ENCODE measurements at places on chromosomes 1 and 21.
A peak's percentile ranks its signal among the peaks of the same experiment; 100 is the strongest.

- DNase-seq = no peak
Measured at GRCh38 chr21:36691555-36692041, 7.3 kb upstream of the SIM2 start.

GRCh38 chr1:223199094-223199647 lies 56.1 kb upstream of the TLR5 start:
- DNase-seq = no peak

DNA sequence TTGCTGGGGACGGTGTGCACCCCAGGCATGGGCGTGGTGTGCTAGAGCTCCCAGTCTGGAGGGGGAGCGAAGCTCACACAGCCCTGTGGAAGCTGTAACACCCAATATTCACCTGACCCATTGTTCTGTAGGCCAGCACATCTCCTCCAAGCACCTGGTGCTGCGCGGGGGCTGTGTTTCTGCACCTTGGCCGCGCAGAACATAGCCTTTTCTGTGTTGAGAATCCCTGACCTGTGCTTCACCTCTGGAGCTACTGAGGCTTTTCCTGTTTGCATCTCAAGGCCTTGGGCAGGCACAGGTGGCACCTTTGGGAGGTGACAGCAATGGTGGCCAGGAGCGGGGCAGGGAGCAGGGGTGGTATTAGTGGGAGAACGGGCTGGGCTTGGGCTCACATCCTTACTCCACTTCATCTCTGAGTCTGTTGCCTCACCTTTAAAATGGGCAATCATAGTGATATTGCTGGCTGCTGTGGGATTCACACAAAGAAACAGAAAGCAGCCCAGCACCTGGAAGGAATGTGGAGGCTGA lies 343.9 kb upstream of the AJAP1 start:
- no peak for DNase-seq

- DNase-seq = no peak
Measured at GRCh38 chr1:224884361-224884801, 45.1 kb upstream of the DNAH14 start.

DNA sequence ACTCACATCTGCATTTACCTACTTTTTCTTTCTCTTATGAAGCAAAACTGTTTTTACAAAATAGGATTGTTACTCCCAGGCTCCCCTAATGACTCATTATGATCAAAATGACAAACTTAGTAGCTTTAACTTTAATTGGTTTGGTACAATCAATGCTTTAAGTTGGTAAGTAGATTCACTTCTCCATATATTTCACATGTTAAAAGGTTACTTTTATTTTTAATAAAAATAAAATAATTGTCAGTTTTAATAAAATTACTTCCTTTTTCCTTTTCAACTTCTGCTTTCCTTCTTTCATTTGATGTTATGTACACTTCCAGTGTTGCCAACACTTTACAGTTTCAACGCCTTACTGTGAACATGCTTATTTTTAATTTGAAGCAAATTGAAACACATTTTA lies 477.6 kb downstream of the SETD4 start:
- DNase-seq = no peak

GRCh38 chr1:97870589-97870988 lies 50.2 kb downstream of the DPYD start:
- no peak for DNase-seq

- no peak for DNase-seq
Measured at GRCh38 chr1:101520302-101520701, 283.5 kb downstream of the S1PR1 start.

DNA sequence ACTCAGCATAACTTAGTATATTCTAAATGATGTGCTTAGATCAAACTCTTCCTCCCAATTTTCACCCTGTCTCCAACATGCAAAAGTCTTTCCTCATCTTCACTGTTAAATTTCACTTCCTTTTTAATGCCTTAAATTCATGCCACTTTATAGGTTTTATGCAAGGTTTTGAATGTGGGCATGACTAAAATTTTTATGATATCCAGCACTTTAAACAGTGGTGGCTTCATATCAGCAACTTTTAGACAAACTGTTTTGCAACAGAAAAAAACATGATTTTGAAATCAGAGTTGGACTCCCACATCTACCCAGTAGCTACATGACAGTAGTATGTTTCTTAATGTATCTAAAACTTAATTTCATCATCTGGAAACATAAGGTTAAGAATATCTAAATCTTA lies 84.7 kb upstream of the ZP4 start:
- DNase-seq = no peak

DNA sequence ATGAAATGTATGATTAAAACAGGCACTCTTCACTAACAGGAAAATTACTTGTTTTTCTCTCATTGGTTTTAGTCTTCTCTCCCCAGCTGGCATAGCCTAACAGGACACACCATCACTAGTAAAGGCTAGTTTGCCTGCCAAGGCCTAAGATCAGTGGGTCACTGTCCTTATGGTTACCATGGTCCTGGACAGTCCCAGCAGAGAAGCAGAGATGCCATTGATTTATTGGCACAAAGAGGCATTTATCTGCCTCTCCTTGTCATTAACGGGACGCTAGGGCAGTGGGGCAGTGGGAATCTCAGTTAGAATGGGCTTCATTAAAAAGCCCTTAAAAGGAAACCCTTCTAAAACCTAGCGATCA lies 13.9 kb downstream of the CD247 start:
- no peak for DNase-seq

DNA sequence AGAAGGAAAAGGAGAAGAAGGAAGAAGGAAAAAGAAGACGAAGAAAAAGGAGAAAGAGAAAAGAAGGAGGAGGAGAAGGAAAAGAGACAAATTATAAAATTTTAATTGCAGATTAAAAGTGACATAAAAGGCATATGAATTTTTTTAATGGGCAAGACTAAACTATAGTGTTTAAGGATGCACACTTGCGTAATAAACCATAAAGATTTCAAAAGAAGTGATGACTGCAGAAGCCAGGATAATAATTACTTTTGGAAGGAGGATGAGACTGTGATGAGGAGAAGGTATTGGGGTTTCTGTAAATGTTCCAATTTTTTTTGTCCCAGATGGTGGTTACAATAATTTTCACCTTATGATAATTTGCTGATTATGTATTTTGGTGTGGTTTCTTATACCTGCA lies 243.1 kb upstream of the PKN2 start:
- DNase-seq = no peak

GRCh38 chr1:7045897-7046296 lies 260.6 kb downstream of the CAMTA1 start:
- DNase-seq = no peak

DNA sequence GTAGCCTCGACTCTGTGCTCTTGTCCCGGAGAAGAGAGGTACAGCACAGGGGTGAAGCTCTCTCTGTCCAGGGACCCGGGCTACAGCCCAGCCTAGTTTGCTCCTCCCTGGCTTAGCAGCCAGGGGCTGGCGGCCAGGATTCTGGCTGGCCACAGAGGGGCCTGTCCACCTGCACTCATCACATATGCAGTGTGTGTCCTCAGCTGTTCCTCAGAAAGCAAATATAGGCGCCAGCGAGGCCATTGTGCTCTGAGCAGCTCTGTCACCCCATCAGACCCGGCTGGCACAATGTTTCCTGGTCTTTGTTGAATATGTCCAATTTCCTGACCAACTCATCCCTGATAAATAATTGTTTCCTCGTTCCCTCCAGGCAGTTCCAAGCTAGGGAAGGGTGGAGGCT lies 28.5 kb downstream of the KCND3 start:
- DNase-seq = no peak

DNA sequence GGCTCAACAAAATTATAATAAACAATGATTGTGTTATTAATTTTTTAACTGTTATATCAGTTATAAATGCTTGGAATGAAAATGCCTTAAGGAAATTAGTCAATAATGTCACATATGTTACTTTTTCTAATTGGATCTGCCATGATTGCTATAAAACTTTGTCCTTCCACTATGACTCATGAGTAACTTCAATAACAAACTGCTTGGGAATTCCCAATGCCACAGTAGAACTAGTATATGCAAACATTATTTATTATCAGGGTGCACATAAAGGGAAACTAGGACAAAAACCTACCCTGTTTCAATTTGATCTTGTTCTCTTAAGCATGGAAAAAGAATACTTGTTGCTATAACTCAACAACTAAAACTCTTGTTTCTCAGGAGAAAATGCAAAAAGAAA lies 59.1 kb upstream of the PDC start:
- DNase-seq = no peak

DNA sequence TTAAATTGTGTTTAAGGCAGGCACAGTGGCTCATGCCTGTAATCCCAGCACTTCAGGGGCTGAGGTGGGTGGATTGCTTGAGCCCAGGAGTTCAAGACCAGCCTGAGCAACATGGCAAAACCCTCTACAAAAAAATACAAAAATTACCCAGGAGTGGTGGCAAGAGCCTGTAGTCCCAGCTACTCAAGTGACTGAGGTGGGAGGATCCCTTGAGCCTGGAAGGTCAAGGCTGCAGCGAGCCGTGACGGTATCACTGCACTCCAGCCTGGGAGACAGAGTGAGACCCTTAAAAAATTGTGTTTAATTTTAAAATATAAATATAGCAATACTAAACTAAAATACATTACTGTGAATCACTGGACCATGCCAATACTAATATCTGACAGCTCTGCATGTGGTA lies 42.8 kb downstream of the SORT1 start:
- no peak for DNase-seq

GRCh38 chr1:159561497-159561896 lies 25.7 kb upstream of the OR10J5 start:
- DNase-seq = no peak

GRCh38 chr1:179046808-179047635 lies 21.3 kb downstream of the FAM20B start:
- no peak for DNase-seq

GRCh38 chr1:61293197-61293596 lies 210.8 kb downstream of the NFIA start:
- DNase-seq = no peak

- no peak for DNase-seq
Measured at GRCh38 chr1:235015291-235015985, 113.2 kb downstream of the TOMM20 start.

DNA sequence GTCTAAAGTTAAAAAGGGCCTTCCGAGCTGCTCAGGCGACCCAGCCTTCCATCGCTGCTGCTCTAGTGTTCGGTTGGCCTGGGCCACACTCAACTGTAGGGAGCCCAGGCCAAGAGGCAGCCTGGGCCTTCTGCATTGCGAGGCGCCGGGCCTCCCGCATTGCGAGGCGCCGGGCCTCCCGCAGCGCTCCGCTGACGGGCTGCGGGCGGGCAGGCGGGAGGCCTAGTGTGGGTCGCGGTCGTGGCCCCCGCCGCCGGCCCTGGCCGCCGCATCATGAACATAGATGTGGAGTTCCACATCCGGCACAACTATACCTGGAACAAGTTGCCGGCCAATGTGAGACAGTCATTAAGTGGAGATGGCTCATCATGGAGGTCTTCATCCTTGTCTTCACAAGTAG lies 48.3 kb downstream of the PPIAL4G start:
- no peak for DNase-seq

DNA sequence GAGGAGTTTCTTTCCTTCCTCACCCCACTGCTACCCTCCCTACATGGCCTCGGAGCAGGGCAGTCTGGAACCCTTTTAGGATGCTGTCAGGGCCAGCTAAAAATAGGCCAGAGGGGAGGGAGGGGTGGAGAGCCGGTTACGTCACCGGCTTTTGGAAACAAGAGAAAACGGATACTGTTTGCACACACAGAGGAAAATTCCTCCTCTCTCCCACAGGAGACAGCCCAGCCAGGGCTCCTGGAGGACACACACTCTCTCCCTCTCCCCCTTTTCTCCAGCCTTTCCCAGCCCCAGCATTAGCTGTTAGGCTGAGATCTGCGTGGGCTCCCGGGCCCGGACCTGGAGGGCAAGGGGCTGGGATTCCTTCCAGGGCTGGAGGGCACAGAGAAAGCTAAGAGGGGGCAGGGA lies 20.0 kb upstream of the ALDH4A1 start:
- DNase-seq = peak; percentile 83

GRCh38 chr21:45537111-45537745 lies 5.0 kb downstream of the SLC19A1 start:
- DNase-seq = no peak

DNA sequence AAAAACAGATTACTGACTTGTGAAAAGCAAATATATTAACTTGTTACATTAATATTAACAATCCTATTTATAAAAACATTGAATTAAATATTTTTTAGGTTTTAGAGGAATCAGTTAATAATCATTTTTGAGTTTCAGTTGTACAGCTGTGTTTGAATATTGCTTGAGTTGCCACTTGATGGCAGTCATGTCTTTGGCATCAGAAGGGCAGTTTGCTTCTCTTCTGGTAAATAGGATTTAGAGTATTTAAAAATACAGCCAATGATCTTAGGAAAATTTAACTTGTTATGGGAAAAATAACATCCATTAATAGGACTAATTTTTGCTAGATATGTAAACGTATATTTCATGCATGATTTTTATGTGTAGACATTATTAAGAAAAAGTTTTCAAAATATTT lies 234.1 kb downstream of the NCAM2 start:
- no peak for DNase-seq

DNA sequence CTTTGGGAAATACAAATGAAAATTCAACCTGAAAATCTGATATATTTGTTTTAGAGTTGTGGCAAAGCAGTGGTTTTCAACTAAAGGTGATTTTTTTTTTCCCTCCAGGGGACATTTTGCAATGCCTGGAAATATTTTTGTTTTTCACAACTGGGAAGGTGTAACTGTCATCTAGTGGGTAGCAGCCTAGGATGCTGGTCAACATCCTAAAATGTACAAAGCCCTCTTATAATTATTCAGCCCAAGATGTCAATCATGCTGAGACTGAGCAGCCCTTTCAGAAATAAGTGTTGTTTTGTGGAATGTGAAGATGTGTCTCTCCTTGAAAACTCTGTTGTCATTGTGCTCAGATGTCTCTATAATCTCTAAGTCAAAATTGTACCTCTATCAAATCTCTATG lies 95.2 kb upstream of the NCAM2 start:
- DNase-seq = no peak

- DNase-seq = no peak
Measured at GRCh38 chr1:41780322-41780721, 138.4 kb downstream of the HIVEP3 start.

- no peak for DNase-seq
Measured at GRCh38 chr1:234725177-234726132, 115.5 kb upstream of the IRF2BP2 start.

- DNase-seq = no peak
Measured at GRCh38 chr1:65691972-65692371, 100.7 kb upstream of the PDE4B start.

- DNase-seq = peak; percentile 48
Measured at GRCh38 chr1:193185901-193186731, at the start of gene B3GALT2. TSS of gene B3GALT2 (minus strand) at chr1:193186613. CDS start at chr1:193181562, 5,051 bp downstream.

DNA sequence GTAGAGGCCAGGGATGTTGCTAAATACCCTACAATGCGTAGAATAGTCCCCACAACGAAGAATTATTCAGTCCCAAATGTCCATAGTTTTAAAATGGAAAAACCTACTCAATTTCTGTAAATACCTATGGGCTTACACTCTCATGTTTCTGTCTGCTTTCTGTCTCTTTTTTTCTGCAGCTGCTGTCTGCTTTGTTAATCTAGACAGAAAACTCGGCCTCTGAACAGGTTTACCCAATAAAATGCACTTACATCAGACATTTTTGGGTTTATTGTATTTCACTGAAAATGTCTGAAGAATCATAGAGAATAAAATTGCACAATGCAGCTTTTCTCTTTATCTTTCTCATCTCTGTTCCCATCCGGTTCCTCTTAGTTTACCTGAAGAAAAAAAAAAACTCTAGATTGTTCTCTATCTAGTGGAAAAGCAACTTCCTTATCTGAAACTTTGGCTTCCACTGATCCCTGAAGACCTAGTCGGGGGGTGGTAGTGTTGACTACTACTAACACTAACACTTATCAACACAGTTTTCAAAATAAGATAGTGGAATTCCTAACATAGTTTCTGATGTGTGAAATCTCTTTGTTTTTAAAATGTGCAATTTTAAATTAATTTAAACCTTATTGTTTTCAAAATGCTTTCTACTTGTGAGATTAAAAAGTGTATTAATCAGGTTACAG lies 76.9 kb upstream of the CCDC190 start:
- no peak for DNase-seq
